ENCODE measurements at places on chromosomes 4 and X. TPM values are rescaled to one million over a fixed set of nuclear protein-coding genes. Genes with fewer than 3 reads are reported as not detected.

MAGEB6 gene
- not detected for total RNA-seq

- DNase-seq: no peak
Observed at GRCh38 chrX:101484135-101484534, 1.1 kb upstream of the ARMCX4 start.

GRCh38 chr4:155666344-155667221 is at the start of gene GUCY1A1:
TSS of gene GUCY1A1 (plus strand) at chr4:155666848. CDS start at chr4:155696868, 30,020 bp downstream.
- peak; percentile 34 for DNase-seq

DNA sequence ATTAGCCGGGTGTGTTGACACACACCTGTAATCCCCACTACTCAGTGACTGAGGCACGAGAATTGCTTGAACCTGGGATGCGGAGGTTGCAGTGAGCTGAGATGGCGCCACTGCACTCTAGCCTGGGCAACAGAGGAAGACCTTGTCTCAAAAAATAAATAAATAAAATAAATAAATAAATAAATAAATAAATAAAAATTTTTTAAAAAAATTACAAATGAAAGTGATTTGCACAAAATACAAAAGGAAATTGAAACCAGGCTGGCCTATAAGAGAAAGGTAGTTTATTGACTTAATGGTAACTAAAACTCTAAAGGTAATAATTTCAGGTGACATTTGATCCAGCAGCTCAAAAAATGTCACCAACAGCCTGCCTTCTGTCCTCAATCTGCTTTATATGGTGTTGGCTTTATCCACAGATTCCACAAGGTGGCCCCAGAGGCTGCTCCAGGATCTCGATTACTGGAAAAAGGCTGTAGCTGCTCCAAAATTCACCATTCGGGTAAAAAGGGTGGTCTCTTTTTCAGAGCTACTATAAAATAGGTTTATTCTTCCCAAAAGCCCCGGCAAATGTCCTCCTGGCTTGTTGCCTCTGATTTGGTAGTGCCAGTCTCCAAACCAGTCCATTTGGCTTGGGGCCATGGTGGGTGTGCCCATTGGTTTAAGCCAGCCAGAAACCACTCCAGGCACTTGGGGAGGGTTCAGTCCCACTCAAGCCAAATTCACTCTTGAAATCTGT is 61.4 kb upstream of the TRIM2 start:
- DNase-seq: peak; percentile 65

DNA sequence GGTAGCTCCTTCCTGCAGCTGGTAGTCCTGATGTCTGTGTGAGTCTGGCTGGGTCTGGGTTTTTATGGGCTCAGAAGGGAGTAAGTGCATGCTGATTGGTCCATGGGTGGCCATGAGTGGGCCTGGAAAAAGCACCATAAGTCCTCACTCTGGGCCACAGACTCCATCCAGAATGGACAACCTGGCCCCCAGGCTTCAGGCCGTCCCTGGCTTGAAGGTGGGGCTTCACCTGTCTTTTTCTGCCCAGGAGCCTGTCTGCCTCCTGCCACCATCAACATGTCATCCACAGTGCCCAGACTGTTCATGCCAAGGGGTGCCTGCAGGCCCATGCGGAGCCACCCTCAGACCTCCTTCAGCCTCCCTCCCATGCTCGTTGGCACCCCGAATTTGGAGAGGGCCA is 620.0 kb downstream of the RAPGEF2 start:
- DNase-seq: no peak

DNA sequence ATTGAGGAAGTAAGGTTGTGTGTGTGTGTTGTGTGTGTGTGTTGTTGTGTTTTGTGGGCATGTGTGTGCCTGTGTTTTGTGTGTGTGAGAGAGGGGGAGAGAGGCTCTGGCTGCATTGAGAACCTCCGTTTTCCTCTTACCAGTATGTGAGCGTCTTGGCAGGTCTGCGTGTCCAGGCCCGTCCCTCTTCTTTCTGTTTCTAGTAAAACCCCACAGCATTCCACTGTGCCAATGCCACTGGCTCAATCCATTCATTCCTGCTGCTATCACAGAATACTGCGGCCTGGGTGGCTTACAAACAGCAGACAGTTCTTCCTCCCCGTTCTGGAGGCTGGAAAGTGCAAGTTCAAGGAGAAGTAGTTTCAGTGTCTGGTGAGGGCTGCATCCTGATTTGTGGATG is 15.5 kb upstream of the HTRA3 start:
- no peak for DNase-seq

GRCh38 chr4:189815404-189816192 is 125.1 kb upstream of the FRG1 start:
- DNase-seq: no peak

DNA sequence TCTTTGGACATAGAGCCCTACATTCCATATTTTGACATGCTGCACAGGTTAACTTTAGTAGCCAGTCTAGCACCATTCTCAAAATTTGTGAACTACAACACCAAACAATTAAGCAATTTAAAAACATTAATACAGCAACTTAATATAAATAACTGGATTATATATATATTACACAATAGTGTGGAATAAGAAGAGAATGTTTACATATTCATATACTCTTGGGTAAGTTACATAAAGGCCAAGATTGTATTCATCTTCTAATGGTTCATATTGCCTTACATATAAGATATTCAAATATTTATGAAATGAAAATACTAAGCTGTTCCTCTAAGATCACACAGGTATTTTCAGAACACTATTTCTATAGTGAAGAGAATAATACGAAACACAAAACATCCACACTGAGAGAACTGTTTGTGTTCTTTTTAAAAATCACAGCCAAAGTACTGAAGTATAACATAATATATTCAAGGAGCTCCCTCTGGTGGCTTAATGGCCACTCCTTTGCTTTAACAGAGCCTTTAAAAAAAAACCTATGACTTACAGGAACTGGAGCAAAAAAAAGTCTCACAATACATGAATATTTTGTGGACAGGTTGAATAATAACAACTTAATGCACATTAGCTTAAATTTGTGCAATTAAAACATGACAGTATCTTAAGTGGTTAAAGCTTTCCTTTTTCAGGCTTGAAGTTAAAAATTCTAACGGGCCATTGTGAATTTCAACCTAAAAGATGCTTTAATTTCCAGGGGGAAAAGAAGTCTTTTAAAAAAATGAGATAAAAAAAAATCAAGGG is 46.2 kb downstream of the NEK1 start:
- DNase-seq: peak; percentile 43
